CD4-positive, alpha-beta T cell (primary cell): ENCODE measurements at places on chromosomes 1 and 21. TPM values are rescaled to one million over a fixed set of nuclear protein-coding genes. Genes with fewer than 3 reads are reported as not detected.
A peak's percentile ranks its signal among the peaks of the same experiment; 100 is the strongest.

DNA sequence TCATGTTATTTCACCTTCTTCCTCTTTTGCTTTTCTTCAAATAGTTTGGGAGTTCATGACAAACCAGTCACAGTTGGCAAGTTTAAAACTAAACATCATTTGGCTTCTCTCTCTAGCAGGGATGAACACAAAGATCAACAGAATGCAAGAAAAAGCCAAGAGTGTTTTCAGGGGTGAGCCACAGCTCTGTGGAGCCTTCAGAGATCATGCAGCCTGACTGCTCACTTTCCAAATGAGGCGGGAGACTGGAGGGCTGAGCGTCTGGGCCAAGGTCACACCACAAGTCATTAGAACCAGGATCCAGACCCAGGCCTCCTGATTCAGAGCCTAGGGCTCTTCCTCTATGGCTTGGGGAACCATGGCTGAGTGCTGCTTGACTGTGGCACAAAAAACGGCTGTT lies 2.7 kb downstream of the DPT start:
- no peak overlapping the region for H3K27ac ChIP-seq
- H3K4me3 ChIP-seq = no peak overlapping the region
- no peaks in the 10 kb centered on the region for H3K27me3 ChIP-seq
- H3K4me1 ChIP-seq = no peaks in the 10 kb centered on the region
- DNase-seq = no peak
- H3K36me3 ChIP-seq = no peaks in the 10 kb centered on the region

DNA sequence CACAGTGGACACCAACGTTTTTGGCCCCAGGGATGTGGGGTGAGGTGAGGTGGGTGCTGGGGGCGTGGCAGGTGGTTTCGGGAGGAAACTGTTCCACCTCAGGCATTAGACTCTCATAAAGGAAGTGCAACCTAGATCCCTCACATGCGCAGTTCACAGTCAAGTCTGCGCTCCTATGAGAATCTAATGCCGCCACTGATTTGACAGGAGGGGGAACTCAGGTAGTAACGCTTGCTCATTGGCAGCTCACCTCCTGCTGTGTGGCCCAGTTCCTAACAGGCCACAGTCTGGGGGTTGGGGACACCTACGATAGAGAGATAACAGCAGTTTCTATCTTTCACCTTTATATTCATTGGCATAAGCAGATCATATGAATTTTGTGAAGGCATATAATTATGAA lies 347.1 kb downstream of the VAV3 start:
- H3K4me3 ChIP-seq = no peak overlapping the region
- no peaks in the 10 kb centered on the region for H3K27me3 ChIP-seq
- no peak overlapping the region for H3K27ac ChIP-seq
- DNase-seq = no peak
- no peaks in the 10 kb centered on the region for H3K36me3 ChIP-seq

- H3K27me3 ChIP-seq = no peaks in the 10 kb centered on the region
- H3K4me3 ChIP-seq = no peak overlapping the region
- no peaks in the 10 kb centered on the region for H3K36me3 ChIP-seq
- H3K4me1 ChIP-seq = no peaks in the 10 kb centered on the region
Measured at GRCh38 chr1:197986817-197987216, 69.6 kb downstream of the LHX9 start.

DNA sequence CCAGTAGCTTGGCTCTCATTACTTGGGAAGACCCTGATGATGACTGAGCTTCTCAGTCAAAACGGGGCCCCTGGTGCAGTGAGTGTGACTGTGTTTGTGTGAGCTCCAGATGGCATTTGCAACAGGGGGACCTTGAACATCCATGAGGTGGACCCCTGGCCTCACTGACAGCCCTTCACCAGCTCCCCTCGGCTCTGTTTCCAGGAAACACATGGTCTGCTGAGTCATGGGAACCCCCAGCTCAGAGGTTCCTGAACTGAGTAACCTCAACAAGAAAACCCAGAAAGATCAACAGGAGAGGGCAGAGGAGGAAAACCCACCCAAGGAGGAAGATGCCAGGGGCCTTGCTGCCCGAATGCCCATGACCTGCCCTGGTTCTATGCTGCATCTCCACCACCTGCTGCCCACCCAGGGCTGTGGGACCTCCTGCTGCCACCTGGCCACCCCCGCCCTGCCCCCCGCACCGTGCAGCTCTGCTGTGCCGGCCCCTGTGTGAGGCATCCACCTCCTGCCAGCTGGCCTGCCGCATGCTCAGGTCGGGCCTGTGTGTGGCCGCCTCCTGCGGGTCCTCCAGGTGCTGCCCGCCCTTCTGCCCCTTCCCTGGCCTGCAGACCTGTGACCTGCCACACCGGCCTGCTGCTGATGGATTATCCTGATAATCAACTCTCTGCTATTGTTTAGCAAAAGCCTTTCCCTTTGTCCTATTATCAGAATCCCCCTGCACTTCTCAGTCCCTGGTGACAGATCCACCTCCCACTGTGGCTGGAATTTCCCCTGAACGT lies 4.2 kb upstream of the KRTAP12-1 start:
- no peaks in the 10 kb centered on the region for H3K36me3 ChIP-seq
- H3K27me3 ChIP-seq = peaks cover 6% of the 10 kb centered on the region
- DNase-seq = no peak
- H3K4me1 ChIP-seq = no peaks in the 10 kb centered on the region
- H3K4me3 ChIP-seq = no peak overlapping the region

- peaks cover 63% of the 10 kb centered on the region for H3K36me3 ChIP-seq
- no peaks in the 10 kb centered on the region for H3K27me3 ChIP-seq
- H3K4me1 ChIP-seq = no peaks in the 10 kb centered on the region
- DNase-seq = no peak
- no peak overlapping the region for H3K27ac ChIP-seq
Measured at GRCh38 chr1:232998646-232999045, 48.2 kb downstream of the NTPCR start.

GRCh38 chr1:152252157-152252556 lies 28.2 kb upstream of the HRNR start:
- H3K36me3 ChIP-seq = no peaks in the 10 kb centered on the region
- no peak for DNase-seq
- H3K4me3 ChIP-seq = no peak overlapping the region
- no peaks in the 10 kb centered on the region for H3K4me1 ChIP-seq
- no peak overlapping the region for H3K27ac ChIP-seq
- H3K27me3 ChIP-seq = peaks cover 3% of the 10 kb centered on the region

- H3K4me3 ChIP-seq = no peak overlapping the region
- DNase-seq = no peak
- H3K36me3 ChIP-seq = peaks cover 74% of the 10 kb centered on the region
- no peak overlapping the region for H3K27ac ChIP-seq
- H3K4me1 ChIP-seq = no peaks in the 10 kb centered on the region
Measured at GRCh38 chr21:41446586-41446985, 20.5 kb downstream of the MX1 start.

- no peak for DNase-seq
- no peaks in the 10 kb centered on the region for H3K27me3 ChIP-seq
- H3K4me3 ChIP-seq = no peak overlapping the region
- H3K36me3 ChIP-seq = no peaks in the 10 kb centered on the region
- H3K27ac ChIP-seq = no peak overlapping the region
Measured at GRCh38 chr1:217542837-217543236, 88.1 kb downstream of the GPATCH2 start.

DNA sequence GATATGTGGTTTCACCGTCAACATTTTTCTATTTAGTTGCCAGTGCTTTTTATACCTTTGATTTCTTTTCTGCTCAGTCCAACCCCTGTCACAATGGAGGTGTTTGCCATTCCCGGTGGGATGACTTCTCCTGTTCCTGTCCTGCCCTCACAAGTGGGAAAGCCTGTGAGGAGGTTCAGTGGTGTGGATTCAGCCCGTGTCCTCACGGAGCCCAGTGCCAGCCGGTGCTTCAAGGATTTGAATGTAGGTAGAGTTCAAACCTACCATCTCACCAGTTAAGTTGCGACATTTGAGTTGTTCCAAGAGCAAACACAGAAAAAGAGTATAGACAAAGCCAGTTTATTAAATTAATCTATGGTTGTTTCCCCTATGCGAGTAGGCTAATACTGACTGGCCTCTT lies 161.3 kb downstream of the CRB1 start:
- H3K36me3 ChIP-seq = no peaks in the 10 kb centered on the region
- no peak overlapping the region for H3K4me3 ChIP-seq
- H3K27me3 ChIP-seq = no peaks in the 10 kb centered on the region
- H3K27ac ChIP-seq = no peak overlapping the region

DNA sequence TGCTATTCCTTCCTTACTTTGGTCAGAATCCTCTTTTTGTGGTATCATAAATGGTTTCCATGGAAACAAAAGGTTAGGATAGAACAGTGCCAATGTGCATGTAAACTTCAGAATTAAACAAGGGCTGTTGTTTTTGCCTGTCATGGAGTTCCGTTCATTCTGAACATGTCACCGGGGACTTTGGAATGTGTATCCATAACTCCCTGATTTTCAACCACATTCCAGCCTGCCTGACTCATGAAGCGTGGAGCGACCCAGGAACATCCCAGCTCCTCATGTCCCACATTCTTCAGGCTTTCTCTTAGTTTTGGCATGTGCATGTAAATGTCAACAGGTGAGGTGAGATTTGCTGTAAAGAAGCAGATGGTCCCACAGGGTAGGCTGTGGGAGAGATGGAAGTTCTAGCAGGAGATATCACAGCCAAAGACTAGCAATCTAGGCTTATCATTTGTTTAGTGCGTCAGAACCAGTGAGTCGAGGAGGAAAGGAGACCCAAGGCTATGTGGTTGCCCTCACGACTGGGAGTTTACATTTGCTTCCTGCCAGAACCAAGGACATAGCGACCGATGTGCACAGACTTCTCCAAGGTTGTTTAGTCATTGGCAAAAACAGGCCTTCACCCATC lies 23.0 kb upstream of the DNAJC11 start:
- H3K27me3 ChIP-seq = peaks cover under 1% of the 10 kb centered on the region
- DNase-seq = no peak
- H3K27ac ChIP-seq = no peak overlapping the region
- H3K4me1 ChIP-seq = no peaks in the 10 kb centered on the region
- H3K36me3 ChIP-seq = no peaks in the 10 kb centered on the region

DNA sequence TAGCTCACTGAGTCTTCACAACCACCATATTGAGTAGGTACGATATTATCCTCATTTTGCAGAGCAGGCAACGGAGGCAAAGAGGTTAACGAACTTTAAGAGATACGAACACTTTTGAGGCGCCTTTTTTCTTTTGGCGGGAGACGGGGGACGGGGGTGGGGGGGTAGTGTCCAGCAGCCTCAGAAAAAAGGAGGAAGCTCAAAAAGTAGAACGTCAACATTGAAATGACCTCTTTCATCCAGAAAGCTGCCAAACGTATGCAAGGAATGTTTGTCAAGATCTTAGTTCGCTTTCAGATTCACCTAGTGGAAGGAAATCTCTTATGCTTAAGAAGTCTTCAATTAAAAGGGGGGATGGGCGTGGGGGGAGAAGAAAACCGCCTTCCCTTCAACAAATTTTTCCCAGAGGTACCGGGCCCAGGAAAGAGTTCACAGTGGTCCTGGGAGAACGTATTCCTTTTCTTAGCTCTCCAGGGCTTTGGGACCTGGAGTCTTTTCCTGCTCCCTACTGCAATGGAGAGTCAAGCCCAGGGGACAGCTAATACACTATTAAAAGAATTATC lies 1.1 kb upstream of the PCAT6 start:
- H3K27ac ChIP-seq = no peak overlapping the region
- H3K4me3 ChIP-seq = peak overlapping the region; percentile 96
- DNase-seq = no peak
- no peaks in the 10 kb centered on the region for H3K36me3 ChIP-seq
- H3K4me1 ChIP-seq = peaks cover 33% of the 10 kb centered on the region

DNA sequence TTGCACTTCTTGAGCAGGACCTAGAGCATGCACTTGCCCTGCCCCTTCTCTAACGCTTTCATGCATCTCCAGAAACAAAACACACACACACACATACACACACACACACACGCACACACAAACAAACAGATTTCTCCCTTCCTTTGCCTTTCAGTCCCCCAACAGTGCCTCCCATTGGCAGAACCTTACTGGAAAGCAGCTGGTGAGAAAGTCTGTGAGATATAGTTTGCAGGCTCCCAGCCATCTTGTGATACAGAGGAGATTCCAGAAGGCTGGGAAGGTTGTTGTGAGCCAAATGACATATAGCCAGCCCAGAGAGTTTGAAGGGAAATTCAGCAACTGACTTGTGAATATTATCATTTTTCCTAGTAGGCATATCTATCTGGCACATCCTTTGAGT lies 35.9 kb upstream of the ZRANB2 start:
- H3K27me3 ChIP-seq = no peaks in the 10 kb centered on the region
- H3K4me3 ChIP-seq = no peak overlapping the region
- H3K36me3 ChIP-seq = no peaks in the 10 kb centered on the region
- DNase-seq = no peak
- no peak overlapping the region for H3K27ac ChIP-seq

- no peak overlapping the region for H3K27ac ChIP-seq
- no peaks in the 10 kb centered on the region for H3K36me3 ChIP-seq
- no peak overlapping the region for H3K4me3 ChIP-seq
- H3K4me1 ChIP-seq = no peaks in the 10 kb centered on the region
Measured at GRCh38 chr1:187079330-187079729, 250.6 kb downstream of the PLA2G4A start.

DNA sequence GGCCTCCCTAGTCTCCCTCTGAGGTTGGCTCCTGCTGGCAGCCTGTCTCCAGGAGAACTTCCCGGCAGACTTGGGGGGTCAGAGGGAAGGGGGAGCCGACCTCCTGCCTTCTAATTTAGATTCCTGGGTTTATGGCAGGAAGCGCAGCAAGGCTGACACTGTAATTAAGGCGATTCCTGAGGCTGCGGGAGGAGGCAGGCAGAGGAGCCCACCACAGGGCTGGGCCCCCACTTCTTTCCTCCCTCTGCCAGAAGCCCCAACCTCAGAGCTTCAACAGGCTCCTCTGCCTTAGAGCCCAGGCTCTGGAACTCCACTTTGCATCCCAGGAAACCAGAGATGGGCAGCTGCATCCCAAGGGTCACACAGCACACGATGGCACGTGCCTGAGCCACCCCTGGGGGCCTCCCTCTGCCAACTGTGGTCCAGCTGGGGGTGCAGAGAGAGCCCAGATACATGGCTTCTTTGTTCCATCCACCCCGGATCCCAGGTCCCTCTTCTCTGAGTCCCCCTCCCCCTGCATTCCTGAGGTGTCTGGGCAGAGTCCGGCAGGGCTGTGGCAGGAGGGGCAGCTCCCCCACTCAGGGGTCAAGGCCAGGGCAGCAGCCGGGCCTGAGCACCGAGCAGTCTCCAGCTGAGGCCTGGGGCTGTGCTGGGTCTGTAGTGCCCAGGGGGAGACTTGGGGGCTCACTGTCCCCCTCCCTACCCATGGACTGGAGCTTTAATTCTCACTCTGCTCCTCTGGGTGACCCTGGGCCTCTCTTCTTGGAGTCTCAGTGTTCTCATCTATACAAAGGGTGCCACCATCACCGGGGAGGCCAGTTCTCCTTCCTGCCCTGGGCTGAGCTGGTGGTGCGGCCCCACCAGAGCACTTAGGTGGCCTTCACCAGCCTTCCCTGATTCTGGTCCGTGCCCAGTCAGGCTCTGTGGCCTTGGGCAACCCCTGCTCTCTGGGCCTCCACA lies 39.4 kb upstream of the FAM131C start:
- no peaks in the 10 kb centered on the region for H3K36me3 ChIP-seq
- no peaks in the 10 kb centered on the region for H3K4me1 ChIP-seq
- H3K27me3 ChIP-seq = no peaks in the 10 kb centered on the region
- H3K4me3 ChIP-seq = no peak overlapping the region

Gene PSMD4
- 57.2 TPM for total RNA-seq

Gene SMG7
- 35.2 TPM for total RNA-seq

Gene SPRR1A
- not detected for total RNA-seq

Gene CELA3B
- total RNA-seq = not detected

Gene OR10J4
- total RNA-seq = not detected

Gene C1orf141
- not detected for total RNA-seq

Gene BEND5
- 5.6 TPM for total RNA-seq

Gene BTBD8
- 1.8 TPM for total RNA-seq

Gene ZBTB37
- 15.1 TPM for total RNA-seq
